LNCaP clone FGC (cell line): ENCODE measurements at places on chromosomes 1 and 21.

DNA sequence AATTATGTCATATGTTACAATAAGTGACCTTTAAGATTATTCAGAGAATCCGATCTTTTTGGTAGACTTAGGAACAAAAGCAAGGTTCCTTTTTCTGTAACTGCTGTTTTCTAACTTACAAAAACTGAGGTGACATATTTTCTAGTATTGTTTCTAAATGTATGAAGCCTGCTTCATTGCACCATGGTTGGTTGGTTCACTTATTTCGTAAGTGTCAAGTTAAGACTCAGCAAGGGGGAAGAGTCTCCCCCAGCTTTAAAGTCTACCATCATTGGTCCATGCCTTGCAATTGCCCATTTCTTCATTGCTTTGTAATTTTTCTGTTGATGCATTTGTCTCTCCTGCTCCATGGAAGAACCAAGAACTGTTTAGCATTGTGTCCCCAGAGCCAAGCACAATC, 136.9 kb downstream of the DISC1 start:
- no peak for DNase-seq

DNA sequence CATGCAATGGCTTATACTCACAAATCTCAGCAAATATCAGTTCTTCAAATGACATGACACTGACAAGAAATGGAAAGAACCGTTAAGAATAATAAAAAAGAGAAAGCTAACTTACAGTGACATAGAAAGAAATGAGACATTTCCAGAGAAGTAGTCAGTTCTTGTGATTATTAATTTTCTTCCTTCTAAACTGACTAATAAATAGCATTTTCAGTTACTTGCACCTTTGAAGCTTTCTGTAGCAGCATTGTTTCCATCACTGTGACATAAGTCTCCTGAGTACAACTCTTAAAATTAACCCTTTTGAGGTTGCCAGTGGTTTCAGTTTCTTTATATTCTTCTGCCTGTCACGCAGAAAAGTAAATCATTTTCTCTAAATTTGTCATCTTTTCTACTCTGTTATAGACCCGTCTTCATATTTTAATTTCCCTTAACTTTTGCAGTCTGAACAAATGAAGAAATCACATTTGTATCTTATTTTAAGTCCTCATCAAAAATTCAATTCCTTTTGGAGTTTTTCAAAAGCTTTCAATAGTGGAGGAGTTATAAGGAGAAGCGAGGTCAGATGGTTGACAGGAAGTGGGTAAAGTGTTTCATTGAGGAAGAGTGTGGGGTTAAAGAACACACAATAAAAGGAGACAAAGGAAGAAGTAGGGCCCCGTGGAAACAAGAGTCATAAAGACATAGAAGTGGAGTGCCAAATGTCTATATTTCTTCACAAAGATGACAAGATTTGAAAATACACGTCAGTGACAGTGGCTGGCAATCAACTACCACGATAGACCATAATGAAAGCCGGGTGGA, 57.9 kb upstream of the S1PR1 start:
- no peak for DNase-seq

GRCh38 chr1:96424877-96425276, 296.7 kb upstream of the PTBP2 start:
- DNase-seq: no peak

- no peak for DNase-seq
Observed at GRCh38 chr1:54200519-54200997, 591 bp downstream of the MRPL37 start.

GRCh38 chr1:75643460-75643859, 32.5 kb upstream of the SLC44A5 start:
- no peak for DNase-seq

GRCh38 chr21:37375866-37376574, 9.4 kb downstream of the DYRK1A start:
- no peak for DNase-seq

GRCh38 chr1:101250656-101251272, 13.9 kb downstream of the S1PR1 start:
- DNase-seq: no peak
